Stimulated activated memory B cell treated with anti-CD40 and anti-IgM and Interleukin-4, amounts not matched to agents 10 μg/mL and 1 μg/mL and 100 μg/mL, for 72 hours (primary cell): ENCODE measurements at places on chromosomes 7 and 10.

GRCh38 chr7:66903360-66904062 lies 17.5 kb upstream of the TMEM248 start:
- H3K4me1 ChIP-seq, result no peaks in the 10 kb centered on the region
- peaks cover 12% of the 10 kb centered on the region for H3K36me3 ChIP-seq
- H3K4me3 ChIP-seq, result no peak overlapping the region
- H3K27ac ChIP-seq, result no peak overlapping the region

DNA sequence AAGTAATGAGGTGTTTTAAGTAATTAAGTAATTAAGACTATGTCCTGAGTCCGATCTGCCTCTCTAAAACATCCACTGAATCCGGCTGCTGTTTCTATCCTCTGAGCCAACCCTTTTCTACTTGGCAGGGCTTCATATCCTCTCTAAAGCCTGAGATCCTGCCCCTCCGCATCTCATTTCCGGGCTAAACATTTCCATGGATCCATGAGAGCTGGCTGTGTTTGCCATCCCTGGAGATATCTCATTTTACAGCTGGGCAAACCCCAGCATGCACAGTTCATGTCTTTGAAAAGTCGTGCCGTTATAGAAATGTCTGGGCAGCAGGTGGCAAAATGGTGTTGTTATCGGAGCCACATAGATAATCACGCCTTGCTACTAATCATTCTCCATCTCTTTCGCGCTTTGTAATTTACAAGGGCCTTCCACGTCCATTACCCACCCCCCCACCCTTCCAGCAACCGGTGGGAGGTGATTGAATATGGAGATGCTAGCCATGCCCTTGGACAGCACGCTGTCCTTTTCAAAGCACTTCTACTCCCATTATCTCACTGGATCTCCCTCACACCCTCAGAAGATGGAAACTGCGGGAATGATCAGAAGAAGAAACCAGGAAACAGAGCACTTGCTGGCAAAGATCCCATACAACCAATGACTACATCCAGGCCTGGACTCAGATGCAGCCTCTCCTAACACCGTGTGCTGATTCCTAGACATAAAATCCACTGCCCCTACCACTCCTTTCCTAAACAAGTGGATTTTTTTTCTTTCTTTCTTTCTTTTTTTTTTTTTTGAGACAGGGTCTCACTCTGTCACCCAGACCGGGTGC lies 1189.2 kb downstream of the TYW1 start:
- no peaks in the 10 kb centered on the region for H3K4me1 ChIP-seq
- H3K27me3 ChIP-seq, result no peaks in the 10 kb centered on the region
- H3K4me3 ChIP-seq, result no peak overlapping the region
- ATAC-seq, result no peak

DNA sequence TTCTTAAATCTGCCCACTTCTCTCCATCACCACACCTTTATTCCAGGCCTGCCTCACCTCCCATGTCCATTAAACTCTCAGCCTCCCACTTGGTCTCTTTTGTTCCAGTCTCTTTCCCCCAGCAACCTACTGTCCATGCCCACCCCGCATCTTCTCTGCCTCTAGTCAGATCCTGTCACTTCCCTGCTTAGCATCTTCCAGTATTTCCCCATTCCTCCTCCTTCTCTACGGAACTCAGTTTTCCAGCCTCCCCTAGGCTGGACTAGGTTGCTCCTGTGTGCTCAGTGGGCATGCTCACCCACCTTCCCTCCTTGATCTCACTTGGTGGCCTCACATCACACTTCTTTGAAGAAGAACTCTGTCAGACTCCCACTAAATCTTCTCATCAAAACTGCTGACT lies 179.8 kb downstream of the BAMBI start:
- H3K36me3 ChIP-seq, result no peaks in the 10 kb centered on the region
- H3K4me1 ChIP-seq, result no peaks in the 10 kb centered on the region
- ATAC-seq, result no peak

GRCh38 chr10:77022671-77023070 lies 614.9 kb downstream of the KCNMA1 start:
- no peaks in the 10 kb centered on the region for H3K4me1 ChIP-seq
- ATAC-seq, result no peak
- no peaks in the 10 kb centered on the region for H3K36me3 ChIP-seq
- no peaks in the 10 kb centered on the region for H3K27me3 ChIP-seq

DNA sequence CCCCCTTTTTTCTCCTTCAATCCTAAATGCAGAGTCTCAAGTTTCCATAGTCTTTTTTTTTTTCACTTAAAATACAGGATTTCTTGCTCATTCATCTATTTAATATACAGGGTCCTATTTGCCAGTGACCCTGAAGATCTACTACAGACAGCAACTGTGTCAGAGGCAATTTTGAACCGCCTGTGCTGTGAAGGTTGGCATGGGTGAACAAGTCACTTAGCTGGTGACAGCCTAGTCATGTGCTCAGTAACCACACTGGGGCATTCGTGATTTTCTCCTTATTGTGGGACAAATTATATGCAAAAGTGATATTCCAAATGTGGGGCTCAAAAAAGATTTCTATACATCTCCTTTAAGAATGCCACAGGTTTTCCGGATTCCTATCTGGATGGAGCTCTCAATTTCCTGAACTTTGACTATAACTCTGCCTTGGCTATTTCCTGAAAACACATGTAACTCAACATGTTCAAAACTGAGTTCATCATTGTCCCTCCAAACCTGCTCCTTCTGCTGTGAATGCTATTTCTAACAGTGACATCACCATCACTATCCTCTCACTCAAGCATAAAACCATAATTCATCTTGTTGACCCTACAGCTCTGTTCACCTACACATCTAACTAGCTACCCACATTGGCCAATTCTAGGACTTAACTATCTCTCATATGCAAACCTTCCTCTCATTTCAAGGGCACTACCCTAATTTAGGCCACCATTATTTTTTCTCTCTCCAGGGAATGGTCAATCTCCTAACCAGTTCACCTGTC lies 36.7 kb downstream of the CDK6 start:
- H3K27ac ChIP-seq, result no peak overlapping the region
- no peak overlapping the region for H3K4me3 ChIP-seq
- peaks cover 9% of the 10 kb centered on the region for H3K4me1 ChIP-seq
- no peak for ATAC-seq
- H3K27me3 ChIP-seq, result no peaks in the 10 kb centered on the region
- peaks cover 6% of the 10 kb centered on the region for H3K36me3 ChIP-seq

DNA sequence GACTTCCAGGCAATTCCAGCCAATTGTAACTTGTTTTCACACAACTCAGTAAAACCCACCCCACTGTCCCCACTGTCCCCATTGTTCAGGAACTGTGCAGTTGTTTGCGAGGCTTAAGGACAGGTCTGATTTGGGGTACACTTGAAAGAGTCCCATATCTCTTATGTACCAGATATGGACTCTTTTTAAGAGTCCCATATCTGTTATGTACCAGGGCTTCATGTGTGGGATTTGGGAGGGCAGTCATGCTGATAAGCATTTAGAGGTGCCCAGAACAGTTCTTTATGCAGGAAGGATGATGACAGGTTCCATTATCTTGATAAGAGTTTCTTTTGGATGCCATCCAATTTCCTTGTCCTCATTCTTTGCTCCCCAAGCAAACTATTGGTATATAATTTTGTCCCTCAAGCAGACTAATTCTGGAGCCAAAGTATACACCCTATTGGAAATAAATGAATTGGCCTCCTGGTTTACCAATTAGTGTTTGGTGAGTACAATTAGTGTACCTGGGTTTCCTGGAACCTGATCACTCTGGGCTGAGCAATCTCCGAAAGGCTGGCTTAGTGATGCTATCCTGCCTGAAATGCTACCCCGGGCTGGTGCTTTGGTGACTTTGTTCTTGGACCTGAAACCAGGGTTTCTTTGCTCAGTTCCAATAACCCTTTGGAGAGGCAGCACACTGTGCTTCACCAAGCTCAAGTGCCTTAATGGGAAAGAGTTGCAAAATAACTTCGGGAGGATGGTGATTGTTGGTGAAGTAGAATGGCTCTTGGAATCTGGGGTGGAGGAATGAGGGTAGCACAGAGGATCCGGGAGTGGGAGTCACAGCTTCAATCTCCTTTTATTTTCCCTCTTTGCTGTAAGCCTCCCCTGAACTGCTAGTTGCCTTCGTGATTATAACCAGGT lies 6.2 kb upstream of the DMBT1 start:
- no peak overlapping the region for H3K4me3 ChIP-seq
- H3K27ac ChIP-seq, result no peak overlapping the region
- H3K4me1 ChIP-seq, result no peaks in the 10 kb centered on the region
- peaks cover 4% of the 10 kb centered on the region for H3K36me3 ChIP-seq

GRCh38 chr7:157615852-157616251 lies 279.0 kb downstream of the DNAJB6 start:
- peaks cover 22% of the 10 kb centered on the region for H3K27me3 ChIP-seq
- H3K4me3 ChIP-seq, result no peak overlapping the region
- H3K36me3 ChIP-seq, result no peaks in the 10 kb centered on the region
- no peak overlapping the region for H3K27ac ChIP-seq
- no peak for ATAC-seq

DNA sequence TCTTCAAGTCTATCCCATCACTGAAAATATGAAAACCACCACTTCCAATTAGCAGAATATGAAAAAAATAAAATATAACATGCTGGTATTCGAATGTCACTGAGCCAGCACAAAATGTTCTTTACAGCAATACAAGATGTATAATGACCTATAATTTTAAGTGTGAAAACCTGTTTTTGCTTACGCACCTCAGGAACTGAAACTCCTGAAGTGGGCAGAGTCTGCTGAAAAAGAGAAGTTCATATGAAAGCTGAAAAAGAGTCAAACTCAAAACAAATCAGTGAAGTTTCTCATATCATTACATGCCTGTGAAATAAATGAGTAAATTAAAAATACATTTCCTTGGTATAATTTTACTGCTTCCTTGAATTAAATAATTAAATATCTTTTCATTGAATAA lies 272.5 kb downstream of the DGKB start:
- H3K27ac ChIP-seq, result no peak overlapping the region
- H3K4me3 ChIP-seq, result no peak overlapping the region
- H3K4me1 ChIP-seq, result no peaks in the 10 kb centered on the region
- ATAC-seq, result no peak
- no peaks in the 10 kb centered on the region for H3K36me3 ChIP-seq

GRCh38 chr10:5915451-5915850 lies 25.4 kb downstream of the FBH1 start:
- no peak for ATAC-seq
- H3K4me1 ChIP-seq, result peaks cover 6% of the 10 kb centered on the region
- no peak overlapping the region for H3K27ac ChIP-seq

GRCh38 chr7:99473315-99473596 lies 566 bp downstream of the ZNF789 start:
- peak overlapping the region; percentile 99 for H3K4me3 ChIP-seq
- peaks cover 11% of the 10 kb centered on the region for H3K36me3 ChIP-seq
- no peaks in the 10 kb centered on the region for H3K27me3 ChIP-seq
- peaks cover 42% of the 10 kb centered on the region for H3K4me1 ChIP-seq
- ATAC-seq, result peak; percentile 32

DNA sequence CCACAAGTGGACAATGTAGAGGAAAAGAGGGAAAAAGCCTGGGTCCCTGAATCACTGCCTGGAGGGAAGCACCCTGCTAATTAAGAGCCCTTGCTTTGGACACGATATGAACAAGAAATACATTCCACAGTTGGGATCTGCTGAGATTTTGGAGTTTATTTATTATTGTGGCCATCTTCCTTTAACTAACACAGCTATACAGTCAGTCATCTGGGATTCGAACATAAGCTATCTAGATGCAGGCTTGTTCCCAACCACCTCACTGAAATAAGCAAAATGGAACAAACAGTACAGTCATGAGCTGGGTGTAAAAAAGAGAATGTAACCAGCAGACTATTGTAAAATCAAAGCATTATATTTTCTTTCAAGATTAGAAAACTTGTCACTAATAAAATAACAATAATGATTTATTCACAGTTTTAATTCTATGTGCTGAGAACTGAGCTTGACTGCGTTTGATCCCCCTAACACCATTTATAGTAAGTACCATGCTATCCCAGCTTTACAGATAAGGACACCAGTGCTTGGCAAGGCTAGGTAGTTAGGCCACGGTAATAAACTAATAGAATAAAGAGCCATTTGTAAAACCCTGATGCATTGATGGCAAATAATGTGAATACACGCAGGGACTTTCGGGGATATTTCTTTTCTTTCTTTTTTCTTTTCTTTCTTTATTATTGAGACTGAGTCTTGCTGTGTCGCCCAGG lies 223.8 kb upstream of the KLF6 start:
- H3K27ac ChIP-seq, result no peak overlapping the region
- peaks cover 36% of the 10 kb centered on the region for H3K4me1 ChIP-seq
- no peak overlapping the region for H3K4me3 ChIP-seq
- no peaks in the 10 kb centered on the region for H3K36me3 ChIP-seq
